ENCODE measurements at places on chromosomes 5 and 9.
A peak's percentile ranks its signal among the peaks of the same experiment; 100 is the strongest.

DNA sequence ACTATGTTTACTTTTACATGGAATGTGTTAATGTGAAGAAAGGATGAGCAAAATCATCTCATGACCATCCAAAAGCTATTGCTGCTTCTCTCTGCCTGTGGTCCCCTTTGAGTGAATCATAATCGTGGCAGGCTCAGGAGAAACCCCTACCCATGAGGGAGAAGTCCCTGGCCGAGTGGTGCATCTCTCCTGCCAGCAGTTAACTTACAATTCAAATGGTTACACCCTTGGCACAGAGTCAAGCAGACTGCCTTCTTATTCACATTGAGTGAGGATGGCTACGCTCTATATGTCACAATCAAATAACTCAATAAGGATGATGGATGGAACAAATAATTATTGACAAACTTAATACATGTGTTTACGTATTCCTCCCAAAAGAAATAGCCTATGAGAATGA is 179.1 kb downstream of the FGF1 start:
- H3K4me1 ChIP-seq = peaks cover 4% of the 10 kb centered on the region
- DNase-seq = no peak
- H3K27ac ChIP-seq = no peak overlapping the region
- no peaks in the 10 kb centered on the region for H3K36me3 ChIP-seq

- H3K27ac ChIP-seq = peak overlapping the region; percentile 46
- H3K4me3 ChIP-seq = no peak overlapping the region
- no peaks in the 10 kb centered on the region for H3K27me3 ChIP-seq
- peak; percentile 96 for DNase-seq
- H3K4me1 ChIP-seq = peaks cover 16% of the 10 kb centered on the region
Observed at GRCh38 chr9:79610791-79611614, 39.2 kb downstream of the TLE4 start.

DNA sequence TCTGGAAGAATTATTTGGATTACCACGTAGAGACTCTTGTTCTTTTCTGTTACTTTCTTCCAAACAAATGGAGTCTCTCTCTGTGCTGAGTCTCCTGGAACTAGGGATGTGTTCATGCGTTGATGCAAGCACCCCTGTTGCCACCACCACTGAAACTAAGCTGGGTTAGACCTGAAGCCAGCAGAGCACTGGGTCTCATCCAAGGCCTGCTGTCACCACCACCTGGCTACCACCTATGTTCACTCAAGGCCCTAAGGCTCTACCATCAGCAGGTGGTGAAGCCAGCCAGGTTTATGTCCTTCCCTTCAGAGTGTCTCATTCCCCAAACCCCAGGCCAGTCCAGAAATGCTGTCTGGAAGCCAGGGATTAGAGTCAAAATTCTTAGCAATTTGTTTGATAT is 13.3 kb downstream of the RIC1 start:
- peaks cover 8% of the 10 kb centered on the region for H3K4me1 ChIP-seq
- DNase-seq = no peak
- H3K27ac ChIP-seq = no peak overlapping the region
- no peak overlapping the region for H3K4me3 ChIP-seq
- no peaks in the 10 kb centered on the region for H3K27me3 ChIP-seq

GRCh38 chr5:53749621-53750020 is 189.2 kb downstream of the NDUFS4 start:
- no peaks in the 10 kb centered on the region for H3K4me1 ChIP-seq
- peak; percentile 21 for DNase-seq
- no peak overlapping the region for H3K27ac ChIP-seq
- no peaks in the 10 kb centered on the region for H3K27me3 ChIP-seq
- H3K36me3 ChIP-seq = no peaks in the 10 kb centered on the region

DNA sequence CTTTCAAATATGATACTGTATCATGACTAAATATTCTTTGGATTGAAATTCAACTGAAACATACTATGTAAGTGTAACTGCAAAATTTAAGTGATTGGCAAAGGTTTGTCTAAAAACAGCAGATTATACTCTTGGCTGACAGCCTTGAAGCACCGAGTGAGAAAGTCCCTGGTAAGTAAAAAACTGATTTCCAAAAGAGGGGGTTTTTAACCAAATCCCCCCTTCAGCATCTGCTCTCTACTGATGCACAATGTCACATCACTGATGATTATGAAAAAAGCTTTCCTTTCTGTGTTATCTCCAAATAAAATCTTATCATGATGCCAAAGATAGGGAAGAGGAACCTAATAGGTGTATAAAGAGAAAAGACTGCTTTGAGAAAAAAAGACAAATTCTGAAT is 141.0 kb downstream of the MEF2C start:
- no peak overlapping the region for H3K27ac ChIP-seq
- H3K36me3 ChIP-seq = no peaks in the 10 kb centered on the region
- H3K27me3 ChIP-seq = no peaks in the 10 kb centered on the region

DNA sequence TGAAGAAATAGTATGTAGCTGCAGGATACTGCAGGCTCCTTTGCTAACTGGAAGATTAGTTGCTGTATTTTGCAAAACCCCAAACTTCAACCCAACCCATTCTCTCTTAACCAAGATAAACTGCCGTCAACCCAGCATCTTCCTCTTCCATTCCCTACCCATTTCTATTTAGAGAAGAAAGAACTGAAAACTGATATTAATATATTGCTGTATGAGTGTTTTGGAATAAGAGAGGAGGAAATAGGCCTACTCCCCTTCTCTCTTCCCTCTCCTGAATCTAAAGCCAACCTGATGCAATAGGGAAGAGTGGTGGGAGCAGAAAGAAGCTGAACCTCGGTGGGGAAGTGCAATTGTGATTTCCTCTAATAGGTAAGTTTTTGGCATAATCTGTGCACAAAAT is 83.7 kb downstream of the TMEM215 start:
- H3K27me3 ChIP-seq = no peaks in the 10 kb centered on the region
- no peak overlapping the region for H3K4me3 ChIP-seq
- no peaks in the 10 kb centered on the region for H3K36me3 ChIP-seq
- DNase-seq = no peak
- H3K27ac ChIP-seq = no peak overlapping the region

- H3K4me3 ChIP-seq = no peak overlapping the region
- peaks cover 3% of the 10 kb centered on the region for H3K36me3 ChIP-seq
- no peaks in the 10 kb centered on the region for H3K4me1 ChIP-seq
- H3K27ac ChIP-seq = no peak overlapping the region
- no peaks in the 10 kb centered on the region for H3K27me3 ChIP-seq
Observed at GRCh38 chr9:112268413-112268812, 65.0 kb downstream of the PTBP3 start.

GRCh38 chr5:141735823-141736222 is 53.8 kb upstream of the ARAP3 start:
- no peak for DNase-seq
- H3K4me1 ChIP-seq = no peaks in the 10 kb centered on the region
- H3K27me3 ChIP-seq = peaks cover 27% of the 10 kb centered on the region
- no peak overlapping the region for H3K4me3 ChIP-seq
- no peaks in the 10 kb centered on the region for H3K36me3 ChIP-seq
- no peak overlapping the region for H3K27ac ChIP-seq

DNA sequence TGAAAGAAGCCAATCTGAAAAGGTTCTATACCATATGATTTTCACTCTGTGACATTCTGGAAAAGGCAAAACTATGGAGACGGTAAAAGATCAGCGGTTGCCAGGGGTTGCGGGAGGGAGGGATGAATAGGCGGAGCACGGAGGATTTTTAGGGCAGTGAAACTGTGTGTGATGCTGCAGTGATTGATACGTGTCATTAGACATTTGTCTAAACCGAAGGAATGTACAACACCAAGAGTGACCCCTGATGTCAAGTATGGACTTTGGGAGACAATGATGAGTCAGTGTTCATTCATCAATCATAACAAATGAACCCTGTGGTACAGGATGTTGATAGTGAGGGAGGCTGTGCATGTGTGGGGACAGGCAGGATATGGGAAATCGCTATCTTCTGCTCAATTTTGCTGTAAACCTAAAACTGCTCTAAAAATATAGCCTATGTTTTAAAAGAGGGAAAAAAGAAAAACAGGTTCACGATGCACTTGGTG is 34.4 kb downstream of the ERGIC1 start:
- peak overlapping the region; percentile 78 for H3K27ac ChIP-seq
- no peaks in the 10 kb centered on the region for H3K27me3 ChIP-seq
- peaks cover 49% of the 10 kb centered on the region for H3K4me1 ChIP-seq
- H3K4me3 ChIP-seq = no peak overlapping the region
- H3K36me3 ChIP-seq = peaks cover 1% of the 10 kb centered on the region
- DNase-seq = peak; percentile 89

- no peaks in the 10 kb centered on the region for H3K27me3 ChIP-seq
- no peak for DNase-seq
- no peak overlapping the region for H3K27ac ChIP-seq
- no peak overlapping the region for H3K4me3 ChIP-seq
- H3K4me1 ChIP-seq = no peaks in the 10 kb centered on the region
Observed at GRCh38 chr9:73537561-73537960, 385.9 kb downstream of the ANXA1 start.

DNA sequence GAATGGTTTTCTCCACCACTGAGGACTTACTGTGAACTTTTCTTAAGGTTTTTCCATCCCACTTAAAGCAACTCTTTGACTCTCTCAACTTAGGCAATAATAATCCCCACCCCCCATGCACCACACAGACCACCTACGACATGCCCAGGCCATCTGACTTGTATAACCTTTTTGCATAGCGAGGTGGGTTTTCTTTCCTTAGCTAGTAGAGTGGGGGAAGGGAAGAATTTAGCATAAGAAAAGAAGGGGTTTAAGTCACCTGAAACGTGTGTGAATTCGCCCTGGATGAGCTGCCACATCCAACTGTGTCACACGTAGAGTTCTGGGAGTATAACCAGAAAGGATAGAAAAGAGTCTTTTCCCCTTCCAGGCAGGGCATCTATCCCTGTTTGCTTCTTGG is 262.7 kb downstream of the YTHDC2 start:
- DNase-seq = no peak
- no peaks in the 10 kb centered on the region for H3K36me3 ChIP-seq
- H3K4me3 ChIP-seq = no peak overlapping the region
- no peak overlapping the region for H3K27ac ChIP-seq
- H3K27me3 ChIP-seq = no peaks in the 10 kb centered on the region

DNA sequence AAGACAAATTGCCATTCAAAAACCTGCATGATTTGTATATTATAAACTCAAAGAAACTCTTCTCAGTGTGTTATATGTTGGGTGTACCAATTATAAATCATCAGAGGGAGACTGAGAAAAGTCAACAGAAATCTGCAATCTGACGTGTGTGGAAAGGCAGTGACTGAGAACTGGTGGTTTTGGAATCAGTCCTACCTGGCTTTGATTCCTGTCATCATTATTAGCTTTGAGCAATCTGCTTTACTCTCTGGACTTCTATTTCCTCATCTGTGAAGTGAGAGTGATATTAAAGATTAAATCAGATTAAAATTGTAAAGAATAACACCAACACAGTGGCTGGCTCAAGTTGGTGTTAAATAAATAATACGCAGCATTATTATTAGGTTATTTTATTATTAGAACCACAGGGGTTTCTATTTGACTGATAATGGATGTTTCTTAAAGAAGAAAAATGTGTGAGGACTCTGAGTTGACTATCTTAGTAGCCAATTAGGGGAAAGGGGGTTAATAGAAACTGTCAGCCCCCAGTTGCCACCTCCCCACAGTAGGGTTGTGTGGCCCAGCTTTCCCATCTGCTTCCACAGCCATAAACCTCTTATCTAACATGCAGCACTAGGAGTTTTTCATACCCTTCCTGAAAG is 59.6 kb downstream of the SNCAIP start:
- H3K27me3 ChIP-seq = no peaks in the 10 kb centered on the region
- no peak overlapping the region for H3K27ac ChIP-seq
- H3K4me1 ChIP-seq = peaks cover 5% of the 10 kb centered on the region

DNA sequence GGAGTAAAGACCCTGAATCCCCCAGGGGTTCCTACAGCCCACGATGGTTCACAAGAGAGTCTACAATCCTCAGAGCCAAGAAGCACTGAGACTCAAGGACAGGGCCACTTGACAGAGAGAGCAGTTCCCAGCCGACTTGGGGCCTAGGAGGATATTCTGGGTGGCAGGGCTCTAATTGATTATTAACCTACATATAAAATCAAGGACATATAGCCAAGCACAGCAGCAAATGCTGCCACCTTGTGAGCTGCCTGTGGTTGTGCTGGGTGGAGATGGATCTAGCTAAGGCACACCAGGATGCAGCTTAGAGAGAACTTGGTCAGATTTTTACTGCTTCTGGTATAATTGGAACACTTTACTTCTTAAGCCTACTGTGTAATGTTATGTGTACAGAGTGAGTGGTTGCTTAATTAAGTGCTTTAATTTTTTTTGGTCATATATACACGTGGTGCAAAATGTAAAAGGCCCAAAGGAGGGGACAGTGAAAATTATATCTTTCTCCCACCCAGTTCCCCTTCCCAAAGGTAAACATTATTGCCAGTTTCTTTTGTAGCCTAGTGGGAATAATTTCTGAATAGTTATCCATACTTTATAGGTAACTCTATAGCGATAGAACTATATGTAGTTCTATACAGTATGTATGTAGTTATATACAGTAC is 78.8 kb downstream of the F2RL2 start:
- no peak overlapping the region for H3K4me3 ChIP-seq
- H3K27me3 ChIP-seq = peaks cover 8% of the 10 kb centered on the region
- peak; percentile 13 for DNase-seq
- H3K4me1 ChIP-seq = no peaks in the 10 kb centered on the region
- no peaks in the 10 kb centered on the region for H3K36me3 ChIP-seq

DNA sequence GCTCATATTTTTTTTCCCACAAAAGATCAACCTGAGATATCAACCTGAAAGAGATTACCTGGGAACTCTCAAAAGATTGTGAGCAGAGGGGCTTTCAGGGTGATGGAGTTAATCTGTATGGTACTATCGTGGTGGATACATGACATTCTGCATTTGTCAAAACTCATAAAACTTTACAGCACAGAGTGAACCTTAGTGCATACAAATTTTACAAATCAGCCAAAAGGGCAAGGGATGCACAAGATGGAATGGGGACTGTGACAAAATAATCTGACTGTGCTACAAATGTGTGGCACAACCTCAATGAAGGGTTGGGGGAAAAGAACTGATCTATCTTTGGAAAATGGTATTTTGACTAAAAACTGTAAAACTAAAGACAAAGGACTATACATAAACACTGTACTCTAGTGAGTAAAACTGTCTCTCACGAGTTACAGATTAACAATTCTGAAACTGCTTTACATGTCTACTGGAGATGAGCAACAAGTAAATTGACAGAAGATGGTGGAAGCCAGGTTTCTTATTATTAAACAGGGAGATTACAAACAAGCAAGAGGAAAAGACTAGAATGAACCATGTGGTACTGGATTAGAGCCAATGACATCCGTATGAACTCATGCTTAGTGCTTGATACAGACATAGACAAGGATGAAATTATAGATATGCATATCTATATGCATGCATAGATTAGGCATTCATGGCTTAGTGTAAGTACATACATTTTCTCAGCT is 24.8 kb upstream of the RLN1 start:
- no peaks in the 10 kb centered on the region for H3K27me3 ChIP-seq
- no peak overlapping the region for H3K27ac ChIP-seq
- H3K4me3 ChIP-seq = no peak overlapping the region
- DNase-seq = peak; percentile 46

GRCh38 chr9:127599550-127599891 is 12.6 kb upstream of the STXBP1 start:
- DNase-seq = no peak
- H3K4me3 ChIP-seq = no peak overlapping the region
- H3K4me1 ChIP-seq = no peaks in the 10 kb centered on the region

- H3K4me3 ChIP-seq = no peak overlapping the region
- no peaks in the 10 kb centered on the region for H3K36me3 ChIP-seq
- peaks cover 3% of the 10 kb centered on the region for H3K4me1 ChIP-seq
- H3K27me3 ChIP-seq = no peaks in the 10 kb centered on the region
Observed at GRCh38 chr5:50595199-50595598, 71.2 kb upstream of the PARP8 start.

Data from IMR-90 (cell line).